Stimulated activated CD4-positive, alpha-beta T cell treated with anti-CD3 and anti-CD28 coated beads, TNF-alpha, amount 100 ng/mL, for 24 hours (primary cell): ENCODE measurements at places on chromosomes 2 and 18.

GRCh38 chr2:8132351-8132831, 549.5 kb upstream of the ID2 start:
- DNase-seq, result no peak

DNA sequence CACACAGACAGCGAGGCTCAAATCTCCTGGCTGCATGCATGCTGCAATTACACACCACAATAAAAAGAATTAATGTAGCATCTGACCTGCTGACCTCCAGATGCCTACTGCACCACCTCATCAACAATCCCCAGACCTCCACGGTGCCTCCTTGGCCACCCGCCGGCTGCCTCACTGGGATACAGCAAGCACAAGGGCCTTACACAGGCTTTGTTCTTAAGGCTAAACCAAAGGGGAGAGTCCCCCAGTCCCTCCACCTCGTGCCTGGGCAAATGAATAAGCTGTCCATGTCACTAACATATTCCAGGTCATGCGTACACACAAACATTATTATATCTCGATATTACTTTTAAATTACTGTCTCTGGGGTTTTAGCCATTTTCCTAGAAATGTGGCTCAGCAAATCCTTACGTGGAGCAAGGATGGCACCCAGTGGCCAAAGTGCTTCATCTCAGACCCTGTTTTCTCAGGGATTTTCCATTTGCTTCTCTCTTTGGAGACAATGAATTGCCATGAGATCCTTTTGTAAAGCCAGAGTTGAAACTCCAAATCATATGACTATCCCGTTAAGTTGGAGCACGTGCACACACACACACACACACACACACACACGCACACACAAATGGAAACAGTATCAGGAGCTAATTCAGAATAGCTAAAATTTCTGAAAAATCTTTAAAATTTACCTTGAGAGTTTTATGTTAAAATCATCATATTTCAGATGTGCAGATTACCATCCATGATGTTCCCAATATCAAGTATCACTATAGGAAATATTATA, 313.8 kb downstream of the PDE11A start:
- no peak for DNase-seq

- no peak for DNase-seq
Observed at GRCh38 chr18:61820882-61821281, 71.9 kb downstream of the RNF152 start.

DNA sequence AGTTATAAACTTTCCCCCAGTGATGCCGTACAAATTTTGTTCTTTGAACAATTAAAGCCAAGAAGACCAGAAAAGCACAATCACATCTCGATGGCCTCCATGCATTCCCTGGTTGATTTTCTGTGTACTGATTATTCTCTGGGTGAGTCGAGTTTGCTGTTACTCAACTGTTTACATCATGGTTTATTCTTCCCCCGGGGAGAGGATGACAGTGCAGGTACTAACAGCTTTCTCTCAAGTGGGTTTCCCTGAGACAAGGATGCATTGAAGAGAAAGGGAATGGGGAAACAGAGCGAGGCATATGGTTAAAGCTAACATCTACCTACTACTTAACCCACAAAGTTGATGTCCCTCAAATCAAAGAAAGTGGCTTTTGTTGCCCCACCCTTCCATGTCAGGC, 410.8 kb upstream of the FANCL start:
- no peak for DNase-seq

GRCh38 chr2:14401873-14402272, 230.6 kb upstream of the LRATD1 start:
- no peak for DNase-seq
